NCI-H1436 (cell line): ENCODE measurements at places on chromosomes 16 and 17.

DNA sequence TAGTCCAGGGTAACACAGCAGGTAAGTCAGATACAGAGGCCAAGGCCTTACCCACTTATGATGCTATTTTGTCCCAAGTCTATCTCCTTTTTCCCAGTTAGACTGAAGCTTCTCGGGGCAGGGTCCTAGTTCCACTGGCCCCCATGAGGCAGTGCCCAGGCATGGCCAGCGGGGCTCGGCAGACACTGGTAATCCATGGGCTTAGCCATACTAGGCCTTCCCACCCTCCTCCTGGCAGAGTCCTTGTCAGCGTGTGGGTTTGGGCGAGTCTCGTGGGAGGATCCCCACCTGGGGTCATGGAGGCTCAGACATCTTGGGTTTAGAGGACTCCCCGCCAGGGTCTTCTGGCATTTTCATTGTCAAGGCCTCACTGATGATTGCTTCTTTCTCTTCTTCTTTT, 84.7 kb upstream of the BRD7 start:
- no peak for DNase-seq

- no peak for DNase-seq
Observed at GRCh38 chr16:23406546-23407240, 46.3 kb downstream of the COG7 start.

DNA sequence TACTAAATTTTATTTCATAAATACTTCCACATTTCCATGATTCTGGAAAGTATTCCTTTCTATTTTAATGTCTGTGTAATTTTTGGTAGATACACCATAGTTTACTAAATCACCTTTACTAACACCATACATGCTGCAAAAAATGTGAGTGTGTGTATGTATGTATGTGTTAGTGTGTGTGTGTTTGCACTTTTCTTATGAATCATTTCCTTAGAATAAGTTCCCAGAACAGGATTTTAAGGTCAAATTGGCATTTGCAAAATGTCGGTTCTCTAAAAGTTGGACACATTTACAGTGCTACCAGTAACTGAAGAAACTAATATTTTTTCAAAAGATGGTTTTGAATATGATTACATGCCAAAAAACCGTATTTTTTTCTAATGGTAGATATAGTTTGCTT, 137.1 kb downstream of the CYB561 start:
- no peak for DNase-seq

DNA sequence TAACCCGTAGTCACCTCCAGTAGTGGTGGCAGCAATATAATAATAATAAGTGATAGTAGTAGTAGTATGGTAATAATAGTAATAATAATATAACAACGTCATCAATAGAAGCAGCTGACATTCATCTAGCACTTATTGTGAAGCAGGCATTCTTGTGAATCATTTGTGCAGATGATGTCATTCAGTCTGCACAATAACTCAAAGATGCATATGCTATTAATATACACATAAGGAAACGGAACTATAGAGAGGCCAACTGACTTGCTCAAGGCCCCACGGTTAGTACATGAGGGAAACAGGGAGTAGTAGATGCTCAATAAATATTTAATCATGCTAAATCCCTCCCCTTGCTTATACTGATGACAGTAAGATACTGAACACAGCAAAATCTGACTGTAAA, 35.4 kb upstream of the GAN start:
- DNase-seq, result no peak

GRCh38 chr17:47686664-47687327, 7.2 kb upstream of the TBKBP1 start:
- no peak for DNase-seq

- no peak for DNase-seq
Observed at GRCh38 chr16:84725481-84726078, 25.8 kb downstream of the USP10 start.

GRCh38 chr17:77217123-77217522, 76.4 kb downstream of the SEC14L1 start:
- no peak for DNase-seq
